Eye (tissue), 1 donor: ENCODE measurements at places on chromosomes 16 and 17.

- no peak for DNase-seq
These were observed 1.1 kb upstream of the FAM20A start for GRCh38 chr17:68602289-68602688.

DNA sequence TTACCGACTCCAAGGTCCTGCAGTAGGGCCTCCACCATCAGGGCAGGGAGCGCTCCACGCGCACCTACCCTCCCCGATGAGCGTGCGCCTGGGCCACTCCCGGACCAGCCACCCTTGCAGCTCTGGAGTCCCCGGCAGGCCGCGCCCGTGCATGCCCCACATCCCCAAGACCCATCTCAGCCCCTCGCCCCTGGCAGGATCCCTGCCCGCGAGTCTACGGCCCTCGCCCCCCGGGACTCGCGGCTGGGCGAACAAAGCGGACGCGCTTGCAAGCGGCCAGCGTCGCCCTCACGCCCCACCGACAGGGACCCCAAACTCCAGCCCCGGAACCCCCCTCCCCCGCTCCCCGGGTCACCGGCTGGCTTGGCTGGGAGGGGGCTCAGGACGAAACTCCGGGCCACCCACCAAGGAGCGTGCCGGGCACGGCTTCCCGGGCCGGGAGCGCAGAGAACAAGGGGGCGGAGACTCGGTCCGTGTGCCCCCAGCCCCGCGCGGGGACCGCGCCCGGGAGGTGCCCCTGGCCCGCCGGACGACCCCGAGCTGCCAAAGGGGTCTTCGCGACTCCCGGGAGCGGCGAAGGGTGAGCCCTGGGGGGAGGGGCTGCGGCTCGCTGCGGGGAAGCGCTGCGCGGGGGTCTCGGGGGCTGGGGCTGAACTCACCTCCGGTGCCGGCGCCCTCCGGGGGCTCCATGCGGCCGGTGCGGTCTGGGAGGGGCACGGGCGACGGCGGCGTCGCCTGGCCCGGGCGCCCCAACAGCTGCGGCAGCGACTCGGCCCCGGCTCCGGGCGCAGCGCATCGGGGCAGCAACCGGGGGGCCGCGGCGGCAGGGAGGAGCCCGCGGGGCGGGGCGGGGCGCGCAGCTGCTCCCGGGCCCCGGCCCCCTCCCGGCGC lies at the start of gene DBNDD1:
Gene DBNDD1 (minus strand): TSS at position 805 of the 891 bp plus-strand sequence. CDS start 115 bp downstream, at position 690.
- DNase-seq, result peak; percentile 65

DNA sequence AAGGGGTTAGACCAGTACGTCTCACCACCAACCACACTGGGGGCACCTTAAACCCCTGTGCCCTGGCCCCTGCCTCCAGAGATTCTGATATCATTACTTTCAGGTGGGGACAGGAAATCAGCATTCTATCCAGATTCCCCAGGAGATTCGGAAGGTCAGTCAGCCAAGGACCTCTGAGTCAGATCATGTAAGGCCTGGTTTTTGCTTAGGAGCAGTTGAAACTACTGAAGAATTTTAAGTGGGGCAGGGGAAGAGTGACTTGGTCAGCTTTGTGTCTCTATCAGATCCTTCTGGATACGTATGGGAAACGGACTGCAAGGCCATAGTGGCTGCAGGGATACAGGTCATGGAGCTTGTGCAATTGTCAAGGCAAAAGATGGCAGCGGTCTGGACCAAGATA lies 9.0 kb downstream of the EMP2 start:
- DNase-seq, result no peak

GRCh38 chr17:27608328-27609230 lies 22.4 kb upstream of the LGALS9 start:
- DNase-seq, result no peak

GRCh38 chr16:86392436-86393152 lies 117.7 kb upstream of the FOXF1 start:
- DNase-seq, result no peak

DNA sequence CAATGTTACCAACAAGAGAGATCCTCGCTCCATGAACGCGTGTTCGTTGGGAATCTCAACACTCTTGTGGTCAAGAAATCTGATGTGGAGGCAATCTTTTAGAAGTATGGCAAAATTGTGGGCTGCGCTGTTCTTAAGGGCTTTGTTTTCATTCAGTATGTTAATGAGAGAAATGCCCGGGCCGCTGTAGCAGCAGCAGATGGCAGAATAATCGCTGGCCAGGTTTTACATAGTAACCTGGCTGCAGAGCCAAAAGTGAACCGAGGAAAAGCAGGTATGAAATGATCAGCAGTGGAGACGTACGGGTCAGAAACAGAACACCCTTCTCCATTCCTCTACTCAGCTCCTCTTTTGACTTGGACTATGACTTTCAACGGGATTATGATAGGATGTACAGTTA lies 13.3 kb downstream of the SOCS1 start:
- no peak for DNase-seq

GRCh38 chr17:7440113-7440833 lies 961 bp downstream of the FGF11 start:
- peak; percentile 93 for DNase-seq

DNA sequence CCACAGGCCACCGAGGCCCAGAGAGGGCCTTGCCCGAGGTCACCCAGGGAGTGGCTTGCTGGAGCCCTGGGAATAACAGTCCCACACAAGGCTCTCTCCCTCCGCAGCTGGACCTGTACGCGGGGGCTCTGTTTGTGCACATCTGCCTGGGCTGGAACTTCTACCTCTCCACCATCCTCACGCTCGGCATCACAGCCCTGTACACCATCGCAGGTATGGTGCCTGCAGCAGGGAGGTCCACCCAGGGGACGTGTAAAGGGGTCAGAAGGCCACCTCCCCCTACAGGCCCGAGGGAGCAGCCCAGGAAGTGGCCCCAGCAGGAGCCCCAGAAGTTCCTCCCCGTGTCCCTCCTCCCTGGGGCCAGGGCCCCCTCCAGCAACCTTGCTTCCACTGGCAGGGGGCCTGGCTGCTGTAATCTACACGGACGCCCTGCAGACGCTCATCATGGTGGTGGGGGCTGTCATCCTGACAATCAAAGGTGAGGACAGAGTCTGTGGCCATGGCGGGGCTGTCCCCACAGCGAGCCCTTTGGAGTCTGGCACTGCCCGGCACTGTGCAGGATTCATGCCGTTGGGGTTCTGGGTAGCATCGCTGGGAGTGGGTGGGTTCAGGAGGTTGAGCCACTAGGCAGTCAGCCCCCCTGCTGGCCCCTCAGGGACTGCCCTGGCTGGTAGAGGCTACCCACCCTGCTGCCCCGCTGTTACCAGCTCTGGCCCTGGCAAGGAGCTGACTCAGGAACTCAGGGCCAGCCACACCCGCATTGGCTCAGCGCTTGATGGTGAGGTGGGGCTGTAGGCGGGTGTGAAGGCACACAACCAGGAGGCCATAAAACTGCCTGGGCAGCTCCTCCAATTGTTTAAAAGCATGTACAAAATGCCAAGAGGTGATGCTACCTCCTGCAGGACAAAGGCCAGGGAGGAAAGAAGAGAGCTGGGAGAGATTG lies 17.3 kb downstream of the SLC5A10 start:
- no peak for DNase-seq

DNA sequence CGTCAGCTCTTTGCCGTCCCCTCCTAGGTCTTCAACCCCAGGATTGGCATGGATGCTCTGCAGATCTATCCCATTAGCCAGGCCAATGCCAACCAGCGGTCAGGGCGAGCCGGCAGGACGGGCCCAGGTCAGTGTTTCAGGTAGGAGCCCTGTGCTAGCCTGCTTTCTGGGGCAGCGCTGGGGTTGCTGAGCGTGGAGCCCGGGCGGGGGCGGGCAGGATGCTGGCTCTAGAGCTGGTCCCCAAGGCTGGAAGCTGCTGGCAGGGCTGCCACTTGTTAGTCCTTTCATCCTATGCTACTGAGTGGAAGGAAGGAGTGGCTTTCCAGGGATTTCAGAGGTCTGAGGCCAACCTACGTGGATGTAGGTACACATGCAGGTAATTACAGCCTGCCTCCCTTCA lies 12.3 kb downstream of the DHX38 start:
- DNase-seq, result no peak

DNA sequence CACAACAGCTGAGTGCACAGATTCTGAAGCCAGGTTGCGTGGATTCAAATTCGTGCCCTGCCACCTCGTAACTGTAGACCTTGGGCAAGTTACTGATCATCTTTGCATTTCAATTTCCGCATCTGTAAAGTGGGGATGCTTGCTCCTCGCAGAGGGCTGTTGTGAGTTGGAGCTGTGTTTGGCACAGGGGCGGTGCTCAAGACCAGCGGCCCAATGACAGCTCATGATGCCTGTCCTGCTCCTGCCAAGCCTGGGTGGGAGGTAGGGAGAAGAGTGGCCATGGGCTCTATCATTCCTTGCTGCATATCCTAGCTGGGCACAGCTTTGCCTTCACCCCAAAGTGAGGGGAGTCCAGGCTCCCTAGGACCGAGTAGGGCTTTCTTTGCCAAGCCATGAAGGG lies 12.6 kb downstream of the NXPH3 start:
- no peak for DNase-seq

- no peak for DNase-seq
These were observed 21.0 kb upstream of the RBFOX3 start for GRCh38 chr17:79631640-79632431.

DNA sequence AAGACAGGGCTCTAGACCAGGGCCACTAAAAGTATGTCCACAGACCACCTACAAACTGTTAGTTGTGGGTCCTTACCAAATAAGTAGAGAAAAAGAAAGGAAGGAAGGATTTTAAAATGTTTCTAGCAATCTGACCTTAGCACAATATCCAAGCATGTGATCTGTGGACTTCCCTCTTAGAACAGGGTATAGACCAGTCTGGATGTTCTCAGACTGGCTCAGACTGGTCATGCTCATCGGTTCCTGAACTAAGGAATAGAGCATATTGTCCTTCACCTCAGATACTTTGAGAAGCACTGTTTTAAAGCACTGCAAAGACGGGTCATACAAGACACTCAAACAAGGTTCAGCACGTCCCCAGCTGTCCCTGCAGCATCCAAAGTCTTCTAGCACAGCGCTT lies 25.8 kb downstream of the CUEDC1 start:
- DNase-seq, result no peak

- no peak for DNase-seq
These were observed 239.1 kb downstream of the GRIN2A start for GRCh38 chr16:9943121-9943520.

DNA sequence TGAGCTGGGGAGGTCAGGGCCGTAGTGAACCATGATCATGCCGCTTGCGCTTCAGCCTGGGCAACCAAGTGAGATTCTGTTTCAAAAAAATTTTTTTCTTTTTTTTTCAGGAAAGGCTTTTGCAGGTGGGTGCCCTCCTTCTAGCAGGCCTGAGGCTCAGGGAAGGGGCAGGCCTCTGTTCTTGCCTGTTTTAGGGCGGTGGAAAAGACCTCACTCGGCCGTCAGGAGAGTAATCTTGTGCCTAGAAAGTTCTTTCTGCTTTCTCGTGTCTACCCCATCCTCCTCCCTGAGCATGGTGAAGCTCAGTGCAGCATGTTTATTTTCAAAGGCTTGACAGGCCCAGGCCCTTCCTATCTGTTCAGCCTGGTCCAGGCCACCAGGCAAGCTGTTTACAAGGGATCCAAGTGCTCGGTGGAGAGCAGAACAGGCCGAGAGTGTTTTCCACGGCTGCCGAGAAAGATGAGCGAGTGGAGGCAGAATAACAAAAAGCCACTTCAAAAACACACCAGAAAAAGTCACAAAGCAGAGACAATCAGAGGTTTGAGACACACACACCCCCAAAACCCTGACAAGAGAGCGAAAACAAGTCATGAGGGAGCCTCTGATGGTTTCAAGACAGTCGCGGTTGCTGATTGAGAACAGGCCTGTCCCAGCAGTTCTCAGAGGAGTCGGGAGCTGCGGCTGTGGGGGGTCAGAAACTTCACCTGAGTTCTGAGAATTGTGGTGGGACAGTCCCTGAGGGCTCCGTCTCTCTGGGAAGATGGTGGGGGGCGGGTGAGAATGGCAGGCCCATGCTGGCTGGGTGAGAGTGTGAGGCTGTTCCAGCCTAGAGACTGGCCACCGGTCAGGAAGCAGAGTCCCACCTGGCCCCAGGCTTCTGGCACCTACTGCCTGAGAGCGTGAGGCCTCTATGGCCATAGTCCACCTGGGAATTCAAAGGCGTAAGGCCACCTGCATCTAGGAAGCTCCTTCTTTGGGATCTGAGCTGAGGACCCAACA lies 37.5 kb upstream of the CCR7 start:
- DNase-seq, result no peak

- DNase-seq, result peak; percentile 92
These were observed 18.6 kb downstream of the CDH16 start for GRCh38 chr16:66899945-66900710.

- no peak for DNase-seq
These were observed 5.8 kb downstream of the C17orf50 start for GRCh38 chr17:35766489-35766877.

GRCh38 chr17:34352191-34352590 lies 4.1 kb upstream of the CCL13 start:
- no peak for DNase-seq
